ENCODE measurements at places on chromosomes 1 and 21.

DNA sequence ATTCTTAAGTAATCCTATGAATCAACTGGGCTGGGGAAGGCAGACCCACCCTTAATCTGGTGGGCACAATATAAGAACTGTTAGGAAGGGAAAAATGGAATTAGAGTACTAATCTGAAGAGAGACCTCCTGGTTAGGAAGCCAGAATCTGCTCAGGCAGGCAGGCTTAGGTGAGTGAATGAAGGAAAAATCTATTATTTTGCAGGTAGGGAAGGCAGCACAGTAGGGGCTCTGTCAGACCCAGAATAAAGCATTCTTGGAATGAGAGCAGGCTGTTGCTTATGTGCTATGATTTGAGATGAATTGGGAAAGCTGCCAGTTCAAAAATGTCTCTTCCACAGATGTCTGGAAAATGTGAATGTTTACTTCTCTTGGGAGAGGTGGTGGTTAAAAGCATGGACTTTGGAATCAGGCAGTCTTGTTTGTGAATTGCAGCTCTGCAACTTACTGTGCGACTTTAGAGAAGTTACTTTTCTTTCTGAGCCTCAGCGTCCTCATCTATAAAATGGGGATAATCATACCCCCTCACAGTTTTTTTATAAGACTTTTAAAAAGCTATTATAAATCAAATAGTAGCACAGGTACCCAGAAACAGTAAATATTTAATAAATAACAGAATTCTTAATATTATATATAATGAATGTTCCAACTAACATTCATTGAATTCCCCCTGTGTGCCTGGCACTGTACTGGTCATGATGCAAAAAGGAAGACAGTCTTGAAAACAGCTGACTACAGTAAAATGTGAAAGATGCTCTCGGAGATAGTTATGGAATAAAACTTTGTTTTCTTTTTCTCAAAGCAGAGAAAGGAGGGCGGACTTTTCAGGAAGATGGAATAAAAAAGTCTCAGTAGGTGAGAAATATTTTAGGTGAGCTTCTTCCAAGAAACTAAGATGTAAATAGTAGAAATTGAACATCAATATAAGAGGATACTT is 15.3 kb upstream of the ZNF644 start:
- no peak for DNase-seq

- peak; percentile 58 for DNase-seq
Observed at GRCh38 chr21:45018131-45019075, 56.0 kb upstream of the ADARB1 start.

- no peak for DNase-seq
Observed at GRCh38 chr21:17780539-17780938, 38.6 kb downstream of the C21orf91 start.

- DNase-seq: no peak
Observed at GRCh38 chr21:34875830-34876229, 173.3 kb downstream of the RUNX1 start.

- DNase-seq: no peak
Observed at GRCh38 chr1:23249787-23250454, 32.6 kb upstream of the HTR1D start.

GRCh38 chr1:205923651-205924459 is 19.4 kb downstream of the SLC26A9 start:
- no peak for DNase-seq

- no peak for DNase-seq
Observed at GRCh38 chr1:174999936-175000696, at the start of gene CACYBP. Gene CACYBP (plus strand): TSS chr1:174999947. CDS start chr1:175000181, 234 bp downstream.

DNA sequence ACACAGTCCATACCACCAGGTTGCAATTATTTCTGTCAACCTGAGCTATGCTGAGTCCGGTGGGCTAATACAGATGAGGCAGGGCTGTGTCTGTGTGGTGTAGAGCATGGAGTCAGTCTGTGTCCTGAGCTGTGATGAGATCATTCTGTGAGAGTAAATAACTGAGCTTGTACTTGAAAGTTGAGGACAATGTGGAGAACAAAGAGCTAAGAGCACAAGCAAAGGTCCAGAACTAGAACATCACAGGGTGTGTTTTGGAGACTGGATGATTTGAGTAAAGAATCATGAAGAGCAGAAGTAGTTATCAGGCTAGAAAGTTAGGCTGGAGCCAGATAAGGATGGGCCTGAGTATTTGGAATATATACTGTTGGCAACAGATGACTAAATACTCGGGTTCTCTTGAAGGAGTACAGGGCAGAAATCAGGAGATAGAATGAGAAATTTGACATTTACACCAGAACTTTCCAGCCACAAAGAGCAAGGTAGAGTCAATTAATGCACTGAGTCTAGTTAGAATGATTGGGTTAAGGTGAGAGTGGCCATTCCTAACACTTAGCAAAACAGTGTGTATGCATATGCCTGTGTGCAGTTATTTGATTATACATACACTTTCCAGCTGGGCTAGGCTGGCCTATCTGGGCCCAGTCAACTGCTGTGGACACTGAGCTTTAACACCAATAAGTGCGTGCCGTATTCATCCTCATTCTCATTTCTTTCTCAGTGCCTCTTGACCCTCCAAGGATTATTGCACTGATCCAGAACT is 48.8 kb downstream of the LEPR start:
- no peak for DNase-seq

DNA sequence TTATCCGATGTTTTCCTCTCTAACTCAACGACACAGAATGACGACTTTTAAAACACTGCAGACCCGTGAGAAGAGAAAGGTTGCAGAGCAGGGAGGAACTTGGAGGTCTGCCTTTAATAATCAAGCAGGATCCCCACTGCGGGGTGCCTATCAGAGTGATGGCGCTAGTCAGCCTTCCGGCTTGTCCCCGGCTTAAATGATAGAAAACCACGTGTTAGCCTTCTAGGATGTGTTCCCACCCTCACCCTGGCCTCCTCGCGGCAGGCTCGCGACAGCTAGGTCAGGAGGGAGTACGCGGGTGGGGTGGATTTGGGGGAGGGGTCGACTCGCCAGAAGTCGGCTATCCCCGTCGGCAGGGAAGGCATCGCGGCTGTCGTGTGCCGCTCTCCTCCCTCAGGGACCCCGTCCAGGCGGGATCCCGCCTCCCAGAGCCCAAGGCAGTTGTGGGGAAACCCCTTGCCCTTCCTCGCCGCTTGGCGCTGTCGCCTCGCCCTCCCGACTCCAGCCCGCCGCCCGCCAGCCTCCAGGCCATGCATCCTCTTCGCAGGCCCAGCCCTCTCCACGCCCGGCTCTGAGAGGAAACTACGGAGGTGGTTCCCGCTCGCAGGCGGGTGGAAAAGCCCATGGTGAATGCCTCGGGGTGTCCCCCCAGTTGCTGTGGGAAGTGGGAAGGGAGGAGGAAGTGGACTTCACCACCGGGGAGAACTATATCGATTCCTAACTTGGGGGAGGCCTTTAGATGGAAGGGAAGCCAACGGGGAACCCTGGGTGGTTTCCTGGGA is 1.1 kb upstream of the SMG7 start:
- DNase-seq: peak; percentile 71

- DNase-seq: no peak
Observed at GRCh38 chr1:216665406-216665805, 57.8 kb downstream of the ESRRG start.

GRCh38 chr21:25405984-25406383 is 201.3 kb downstream of the MRPL39 start:
- no peak for DNase-seq

DNA sequence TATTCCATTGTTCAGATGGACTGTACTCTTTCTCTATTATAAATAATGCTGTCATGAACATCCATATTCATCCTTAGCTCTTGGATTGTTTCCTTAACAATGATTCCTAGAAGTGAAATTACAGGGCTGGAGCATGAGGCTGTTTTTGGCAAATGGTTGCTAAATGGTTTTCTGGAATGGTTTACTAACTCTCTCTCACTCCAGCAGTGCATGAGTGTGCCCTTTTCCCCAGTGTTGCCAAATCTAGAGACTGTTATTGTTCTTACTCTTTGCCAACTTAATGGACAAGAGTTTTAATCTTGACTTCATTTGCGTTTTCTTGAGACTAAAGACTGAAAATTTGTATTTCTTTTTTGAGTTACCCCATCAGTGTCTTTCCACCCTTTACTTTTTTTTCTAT is 113.0 kb downstream of the PAPPA2 start:
- DNase-seq: no peak

Measured in AG08396 (cell line).